ENCODE measurements at places on chromosomes 2 and 18.

DNA sequence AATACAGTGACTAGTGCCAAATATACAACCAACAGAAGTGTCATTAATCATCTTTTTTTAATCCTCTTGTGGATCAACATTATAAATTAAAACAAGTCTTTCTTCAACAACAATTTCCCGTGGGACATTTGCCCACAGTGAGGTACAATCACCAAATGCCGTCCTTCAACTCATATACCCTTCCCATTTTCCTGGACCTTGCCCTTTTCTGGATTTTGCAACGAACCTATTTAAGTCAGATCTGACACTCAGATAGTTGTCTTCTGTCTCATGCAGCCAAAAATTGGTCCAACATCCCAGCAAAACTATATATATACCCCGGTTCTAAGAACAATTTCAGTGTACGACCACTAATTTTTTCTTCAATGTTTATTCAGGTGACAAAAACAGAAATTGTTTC is 324.0 kb downstream of the DSEL start:
- no peak for DNase-seq

GRCh38 chr2:181817509-181817908 is 74.0 kb upstream of the ITPRID2 start:
- DNase-seq: no peak

- DNase-seq: no peak
These were observed 97.2 kb upstream of the OTOS start for GRCh38 chr2:240237609-240238174.

GRCh38 chr2:46902465-46902864 is 13.1 kb downstream of the MCFD2 start:
- DNase-seq: no peak

DNA sequence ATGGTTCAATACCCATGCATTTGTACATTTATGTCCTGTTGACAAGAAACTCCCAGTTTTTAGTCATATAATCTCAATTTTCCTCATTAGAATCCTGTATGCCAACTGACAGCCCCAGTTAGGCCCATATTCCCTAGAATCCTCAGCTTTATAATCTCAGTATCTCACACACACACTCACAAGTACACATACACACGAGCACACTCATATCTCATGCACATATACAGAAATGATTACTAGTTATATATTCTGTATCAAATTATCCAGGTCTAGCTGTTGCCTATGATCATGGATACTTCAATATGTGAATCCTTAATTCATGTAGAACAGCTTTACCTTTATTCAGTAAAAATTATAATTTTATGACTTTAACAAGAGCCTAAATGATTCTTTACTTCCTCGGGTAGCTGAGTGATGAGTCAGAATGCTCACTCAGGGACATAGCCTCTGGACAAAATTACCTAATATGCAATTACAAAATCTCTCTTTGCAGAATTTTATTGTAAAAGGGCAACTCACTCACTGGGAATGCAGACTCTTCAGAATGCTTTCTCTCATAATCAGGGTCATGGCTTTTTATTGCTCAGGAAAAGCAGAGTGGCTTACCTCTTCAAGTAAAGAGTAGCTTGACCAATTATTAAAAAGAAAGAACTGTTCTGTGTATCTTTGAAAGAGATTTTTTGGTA is 193.6 kb upstream of the PIK3C3 start:
- DNase-seq: no peak

DNA sequence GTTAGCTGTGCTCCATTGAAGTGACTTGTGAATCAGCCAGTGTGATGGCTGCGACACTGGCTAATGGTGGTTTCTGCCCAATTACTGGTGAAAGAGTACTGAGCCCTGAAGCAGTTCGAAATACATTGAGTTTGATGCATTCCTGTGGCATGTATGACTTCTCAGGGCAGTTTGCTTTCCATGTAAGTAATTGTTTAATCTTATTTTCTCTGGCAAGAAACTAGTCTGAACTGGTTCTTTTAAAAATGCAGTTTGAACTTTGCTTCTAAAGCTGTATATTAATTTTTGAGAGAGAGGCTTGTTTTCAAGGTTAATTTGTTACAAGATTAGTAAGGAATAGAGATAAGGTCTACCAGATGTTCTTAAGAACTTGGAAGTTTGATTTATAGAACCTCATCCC is 46.7 kb downstream of the GLS start:
- DNase-seq: no peak

GRCh38 chr2:45554073-45554741 is 56.9 kb downstream of the SRBD1 start:
- no peak for DNase-seq

DNA sequence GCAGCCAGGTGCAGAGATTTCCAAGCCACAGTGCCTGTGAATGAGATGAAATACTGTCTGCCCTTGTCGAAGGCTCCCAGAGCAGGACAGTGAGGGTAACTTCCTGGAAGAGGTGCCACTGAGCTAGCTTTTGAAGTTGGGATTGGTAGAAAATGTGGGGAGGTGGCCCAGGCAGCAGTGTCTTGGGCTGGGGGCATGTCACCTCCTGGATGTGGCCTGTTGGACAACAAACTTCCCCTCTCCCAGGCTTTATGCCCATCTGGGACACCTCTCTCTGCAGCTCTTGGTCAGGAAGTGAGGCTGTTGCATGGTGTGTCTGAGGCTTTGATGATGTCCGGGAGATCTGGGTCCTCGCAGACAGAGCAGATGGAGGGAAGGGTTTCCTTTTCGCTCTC is 151.4 kb downstream of the DYSF start:
- no peak for DNase-seq

DNA sequence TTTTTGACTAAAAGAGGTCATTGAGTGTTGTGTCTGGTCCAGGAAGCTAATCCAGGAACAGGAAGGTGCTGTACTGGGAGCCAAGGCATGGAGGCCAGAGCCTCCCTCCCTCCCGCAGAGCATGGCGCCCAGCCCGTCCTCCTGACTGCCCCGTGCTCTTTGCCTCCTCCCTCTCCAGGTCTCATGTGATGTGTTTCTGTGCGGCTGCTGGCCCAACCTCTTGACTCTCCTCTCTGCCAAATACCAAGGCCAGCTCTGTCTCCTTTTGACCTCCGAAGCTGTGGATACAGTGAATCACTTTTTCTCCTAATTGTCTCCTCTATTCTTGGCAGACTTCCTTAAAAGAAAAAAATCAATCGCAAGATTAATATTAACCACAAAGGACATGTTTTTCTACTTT is 284.1 kb downstream of the PHLPP1 start:
- DNase-seq: no peak

- no peak for DNase-seq
These were observed 260.0 kb downstream of the TNS1 start for GRCh38 chr2:217742841-217743240.

DNA sequence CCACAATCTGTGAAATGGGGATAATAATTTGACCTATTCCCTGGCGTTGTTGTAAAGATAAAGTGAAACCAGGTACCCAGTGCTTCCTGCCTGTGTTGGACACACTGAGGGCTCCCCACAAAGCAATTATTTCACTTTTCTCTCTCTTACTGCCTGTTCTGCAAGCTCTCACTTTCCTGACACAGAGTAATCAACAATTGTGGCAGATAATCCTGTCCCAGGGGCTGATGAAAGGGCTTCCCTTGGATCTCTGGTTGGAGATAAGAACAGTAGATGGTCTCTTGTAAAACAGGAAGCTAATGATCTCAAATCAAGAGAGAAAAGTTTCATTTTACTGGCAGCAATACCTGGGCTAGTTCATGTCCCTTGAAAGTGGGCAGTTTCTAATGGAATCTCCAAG is 190.4 kb upstream of the EPHA4 start:
- no peak for DNase-seq

Measured in NCI-H1694 (cell line).